SJCRH30 (cell line): ENCODE measurements at places on chromosomes 13 and 19.

DNA sequence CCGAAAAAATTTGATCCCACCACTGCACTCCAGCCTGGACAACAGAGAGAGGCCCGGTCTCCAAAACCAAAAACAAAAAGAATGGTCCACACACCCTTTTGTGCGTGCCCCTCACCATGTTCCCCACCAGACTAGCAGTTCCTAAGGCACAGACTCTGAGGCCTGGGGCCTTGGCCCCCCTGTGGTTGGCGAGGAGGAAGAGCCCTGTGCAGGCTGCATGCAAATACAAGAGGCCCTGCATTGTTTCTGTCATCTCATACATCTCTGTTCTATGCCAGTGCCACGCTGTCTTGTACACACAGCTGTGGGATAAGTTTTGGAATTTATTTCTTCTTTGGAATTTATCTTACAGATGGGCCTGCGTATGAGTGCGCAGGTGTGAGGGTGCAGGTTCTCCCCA is 4.7 kb upstream of the YJEFN3 start:
- DNase-seq = no peak

DNA sequence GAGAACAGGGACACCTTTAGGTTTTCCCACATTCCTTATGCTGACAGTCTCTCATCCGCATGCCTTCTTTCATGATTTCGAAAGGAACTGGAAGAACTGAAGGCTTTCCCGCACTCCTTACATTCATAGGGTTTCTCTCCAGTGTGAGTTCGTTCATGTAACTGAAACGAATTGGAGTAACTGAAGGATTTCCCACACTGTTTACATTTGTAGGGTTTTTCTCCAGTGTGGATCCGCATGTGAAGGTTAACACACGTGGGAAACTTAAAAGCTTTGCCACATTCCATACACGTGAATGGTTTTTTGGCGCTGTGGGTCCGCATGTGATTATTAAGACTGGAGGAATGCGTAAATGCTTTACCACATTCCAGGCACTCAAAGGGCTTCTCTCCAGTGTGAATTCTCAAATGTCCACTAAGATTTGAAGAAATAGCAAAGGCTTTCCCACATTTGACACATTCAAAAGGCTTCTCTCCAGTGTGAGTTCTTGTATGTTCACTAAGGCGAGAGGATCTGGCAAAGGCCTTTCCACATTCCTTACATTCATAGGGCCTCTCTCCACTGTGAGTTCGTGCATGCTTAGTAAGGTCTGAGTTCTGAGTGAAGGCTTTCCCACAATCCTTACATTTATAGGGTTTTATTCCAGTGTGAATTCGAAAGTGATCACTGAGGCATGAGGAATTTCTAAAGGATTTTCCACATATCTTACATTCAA is 22.0 kb downstream of the ZNF266 start:
- DNase-seq = no peak

GRCh38 chr19:33219261-33219815 is 6.3 kb downstream of the SLC7A10 start:
- peak; percentile 57 for DNase-seq

GRCh38 chr13:38630780-38631179 is 56.1 kb upstream of the FREM2 start:
- no peak for DNase-seq

DNA sequence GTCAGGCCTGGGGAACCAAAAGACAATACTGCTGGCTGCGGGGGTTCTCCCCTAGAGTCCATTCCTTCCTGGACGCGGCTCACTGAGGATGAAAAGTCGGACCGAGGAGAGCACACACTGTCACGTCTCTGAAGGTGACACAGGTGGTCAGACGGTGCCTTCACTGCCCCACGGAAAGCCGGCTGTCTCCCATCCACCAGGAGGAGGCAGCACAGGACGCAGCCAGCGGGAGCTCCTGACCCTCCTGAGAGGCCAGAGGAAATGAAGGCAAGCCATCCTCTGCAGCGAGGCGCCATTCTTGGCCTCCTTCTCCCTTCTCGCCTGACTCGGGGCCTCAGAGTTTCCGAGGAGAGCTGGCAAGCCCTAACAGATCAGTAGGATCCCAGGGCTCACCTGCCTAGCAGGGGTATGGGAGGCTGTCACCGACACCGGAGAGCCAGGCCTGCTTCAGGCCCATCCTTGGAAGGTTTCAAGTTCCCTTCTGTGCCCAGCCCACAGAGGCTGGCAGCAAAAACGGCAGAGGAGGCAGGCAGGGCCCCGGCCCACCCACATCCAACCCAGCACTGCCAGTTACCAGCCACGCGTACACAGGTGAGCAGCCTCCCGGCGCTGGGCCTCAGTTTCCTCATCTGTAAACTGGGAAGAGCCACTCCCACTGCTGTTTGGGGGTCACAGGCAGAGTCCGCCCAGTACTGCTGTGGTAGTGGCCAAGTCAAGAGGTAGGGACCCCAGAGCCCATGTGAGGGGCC is 4.5 kb downstream of the REXO1 start:
- no peak for DNase-seq

DNA sequence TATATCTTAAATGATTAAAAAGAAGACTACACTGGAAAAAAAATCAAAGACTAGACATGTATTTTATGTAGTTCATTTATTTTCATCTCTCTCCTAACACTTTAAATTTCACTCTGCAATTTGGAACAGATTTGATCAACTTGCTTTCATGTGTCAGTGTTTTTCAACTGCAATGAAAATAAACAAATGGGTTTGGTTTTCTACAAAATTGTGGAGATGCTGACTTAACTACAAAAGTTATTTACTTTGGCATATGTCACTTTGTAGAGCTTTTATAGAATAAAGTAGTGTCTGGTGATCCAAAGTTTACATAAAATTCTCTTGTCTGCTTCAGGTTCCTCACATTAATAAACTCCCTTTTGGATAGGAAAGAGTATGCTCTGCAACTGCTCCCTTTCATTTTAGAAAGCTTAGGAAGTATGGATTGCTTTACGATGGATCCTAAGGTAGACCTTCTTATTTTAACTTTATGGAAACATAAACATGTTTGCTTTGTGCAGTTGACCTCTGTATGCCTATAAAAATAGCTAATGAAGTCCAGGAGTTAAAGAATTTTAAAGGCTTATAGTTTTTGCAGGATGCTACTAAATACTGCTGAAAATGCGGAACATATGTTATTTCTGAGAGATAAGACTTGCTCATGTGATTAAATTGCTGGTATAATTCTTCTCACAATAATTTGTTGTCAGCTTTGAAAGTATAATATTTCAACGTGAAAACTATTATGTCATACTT is 815.9 kb downstream of the PCDH9 start:
- DNase-seq = no peak

DNA sequence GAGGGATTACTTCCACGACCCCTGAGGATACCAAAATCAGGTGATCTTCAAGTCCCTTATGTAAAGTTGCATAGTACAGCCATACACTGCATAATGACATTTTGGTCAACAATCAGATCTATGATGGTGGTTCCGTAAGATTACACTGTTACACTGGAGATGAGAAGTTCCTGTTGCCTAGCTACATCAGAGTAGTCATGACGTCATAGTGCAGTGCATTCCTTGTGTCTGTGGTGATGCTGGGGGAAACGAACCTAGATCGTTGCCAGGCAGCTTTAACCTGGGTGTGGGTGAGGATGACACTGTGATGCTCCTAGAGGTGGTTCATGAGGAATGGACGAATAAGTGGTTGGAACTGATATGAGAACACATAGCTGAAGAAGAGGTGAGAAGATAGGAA is 9.1 kb downstream of the ZNF610 start:
- DNase-seq = no peak

GRCh38 chr13:96218475-96218874 is 128.6 kb downstream of the HS6ST3 start:
- DNase-seq = no peak

GRCh38 chr13:26590951-26591350 is 33.5 kb downstream of the WASF3 start:
- no peak for DNase-seq

- no peak for DNase-seq
These were observed 1.9 kb upstream of the FAM174C start for GRCh38 chr19:1273263-1274041.

GRCh38 chr19:35518313-35518712 is 4.9 kb upstream of the DMKN start:
- no peak for DNase-seq

- DNase-seq = no peak
These were observed 162.8 kb upstream of the RNF113B start for GRCh38 chr13:98339684-98340425.

DNA sequence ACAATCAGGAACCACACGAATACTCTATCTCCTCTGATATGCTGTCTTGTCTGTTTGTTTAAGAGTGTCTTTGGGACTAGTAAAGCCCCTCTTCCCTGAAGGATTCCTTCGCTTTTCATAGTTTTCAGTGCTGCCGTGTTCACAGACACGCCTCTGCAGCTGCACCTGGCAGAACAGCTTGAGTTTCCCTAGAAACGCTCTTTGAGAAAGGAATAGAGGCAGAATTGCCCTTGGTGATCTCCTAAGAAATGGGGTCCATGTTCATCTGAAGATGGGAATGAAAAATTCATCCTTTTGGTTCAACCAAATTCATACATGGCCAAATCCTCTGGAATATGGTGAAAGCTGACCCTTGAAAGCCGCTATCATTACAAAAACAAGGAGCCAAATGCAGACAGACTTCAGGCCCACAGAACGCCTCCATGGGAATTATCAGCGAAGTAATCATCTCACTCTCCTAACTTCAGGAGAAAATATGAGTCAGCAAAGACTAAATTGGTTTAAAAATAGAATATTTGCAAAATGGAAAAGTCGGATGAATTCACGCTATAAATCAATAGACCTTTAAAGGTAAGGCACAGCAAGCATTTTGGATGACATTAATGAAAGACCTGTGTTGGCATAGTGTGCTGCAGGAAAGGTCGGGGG is 5.5 kb downstream of the SACS start:
- DNase-seq = no peak

DNA sequence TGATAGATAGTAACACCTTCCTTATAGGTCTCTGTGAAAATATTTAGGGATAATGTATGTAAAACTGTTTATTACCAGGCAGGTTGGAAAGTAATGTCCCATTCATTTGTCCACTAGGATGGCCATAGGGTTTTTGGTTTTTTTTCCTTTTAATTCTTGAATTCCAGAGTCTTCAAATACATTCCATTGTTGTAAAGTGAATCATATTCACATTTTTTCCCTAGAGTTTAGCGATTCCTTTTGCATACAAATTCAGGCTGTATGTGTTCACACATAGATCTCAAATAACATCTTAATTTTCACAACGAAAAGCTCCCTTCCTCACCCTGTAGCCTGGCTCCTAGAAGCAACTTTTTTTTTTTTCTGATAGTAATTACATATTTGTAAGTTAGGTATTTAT is 1.8 kb upstream of the ZNF557 start:
- DNase-seq = no peak

DNA sequence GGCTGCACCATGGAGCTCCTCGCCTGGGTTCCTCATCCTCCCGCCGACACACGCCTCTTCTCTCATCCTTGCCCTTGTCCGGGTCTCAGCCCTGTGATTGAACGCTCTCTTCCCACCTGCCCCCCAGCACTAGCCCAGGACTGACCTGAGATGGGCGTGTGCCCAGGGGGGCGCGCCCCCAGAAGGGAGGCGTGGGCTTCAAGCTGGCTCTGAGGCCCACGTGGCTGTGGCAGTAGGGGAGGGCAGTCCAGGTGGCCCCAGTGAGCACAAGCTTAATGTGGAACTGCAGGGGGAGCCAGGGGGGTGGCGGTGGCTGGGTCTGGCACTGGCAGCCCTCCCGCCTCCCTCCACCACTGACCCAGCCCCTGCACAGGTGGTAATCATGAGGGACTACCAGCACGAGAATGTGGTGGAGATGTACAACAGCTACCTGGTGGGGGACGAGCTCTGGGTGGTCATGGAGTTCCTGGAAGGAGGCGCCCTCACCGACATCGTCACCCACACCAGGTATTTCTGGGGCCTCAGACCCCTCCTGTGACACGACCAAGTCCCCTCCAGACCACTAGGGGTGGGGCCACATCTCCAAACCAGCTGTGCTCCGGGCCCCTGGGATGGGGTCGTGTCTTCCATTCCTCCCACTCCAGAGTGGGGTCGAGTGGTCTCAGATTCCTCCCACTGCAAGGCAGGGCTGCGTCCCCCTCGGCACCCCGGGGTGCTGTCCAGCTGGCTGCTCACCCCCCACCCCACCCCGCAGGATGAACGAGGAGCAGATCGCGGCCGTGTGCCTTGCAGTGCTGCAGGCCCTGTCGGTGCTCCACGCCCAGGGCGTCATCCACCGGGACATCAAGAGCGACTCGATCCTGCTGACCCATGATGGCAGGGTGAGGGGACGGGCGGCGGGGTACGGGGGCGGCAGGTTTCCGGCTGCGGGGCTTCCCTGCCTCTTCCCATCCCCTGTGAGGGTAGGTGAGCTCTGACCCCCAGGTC is 21.9 kb upstream of the NCCRP1 start:
- DNase-seq = no peak
